ENCODE measurements at places on chromosomes 12 and 14.

DNA sequence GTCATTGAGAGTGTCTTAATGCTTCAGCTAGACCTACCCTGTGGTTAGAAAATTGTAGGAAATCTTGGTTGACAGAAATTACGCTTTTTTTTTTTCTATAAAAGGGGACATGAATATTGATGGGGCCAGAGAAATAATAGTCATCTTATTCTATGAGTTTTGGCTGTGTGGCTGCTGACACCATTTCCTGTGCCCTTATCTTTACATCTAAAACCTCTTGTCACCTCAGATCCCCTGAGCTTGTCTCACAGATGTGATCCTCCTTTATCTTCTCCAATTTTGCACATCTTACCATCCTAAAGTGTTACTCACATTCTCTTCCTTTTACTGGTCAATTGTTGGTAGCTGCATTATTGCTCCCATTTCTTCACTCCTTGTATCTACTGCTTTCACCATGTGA is 36.1 kb downstream of the ASCL1 start:
- H3K27ac ChIP-seq: no peak overlapping the region
- DNase-seq: no peak
- no peaks in the 10 kb centered on the region for H3K27me3 ChIP-seq

GRCh38 chr14:41609704-41610183 is 3.1 kb downstream of the LRFN5 start:
- H3K4me1 ChIP-seq: no peaks in the 10 kb centered on the region
- no peak for DNase-seq
- no peak overlapping the region for H3K27ac ChIP-seq
- H3K4me3 ChIP-seq: no peak overlapping the region

- H3K4me1 ChIP-seq: no peaks in the 10 kb centered on the region
- H3K27me3 ChIP-seq: no peaks in the 10 kb centered on the region
- H3K4me3 ChIP-seq: no peak overlapping the region
- DNase-seq: no peak
These were observed 161.0 kb upstream of the RMST start for GRCh38 chr12:97301576-97301975.

DNA sequence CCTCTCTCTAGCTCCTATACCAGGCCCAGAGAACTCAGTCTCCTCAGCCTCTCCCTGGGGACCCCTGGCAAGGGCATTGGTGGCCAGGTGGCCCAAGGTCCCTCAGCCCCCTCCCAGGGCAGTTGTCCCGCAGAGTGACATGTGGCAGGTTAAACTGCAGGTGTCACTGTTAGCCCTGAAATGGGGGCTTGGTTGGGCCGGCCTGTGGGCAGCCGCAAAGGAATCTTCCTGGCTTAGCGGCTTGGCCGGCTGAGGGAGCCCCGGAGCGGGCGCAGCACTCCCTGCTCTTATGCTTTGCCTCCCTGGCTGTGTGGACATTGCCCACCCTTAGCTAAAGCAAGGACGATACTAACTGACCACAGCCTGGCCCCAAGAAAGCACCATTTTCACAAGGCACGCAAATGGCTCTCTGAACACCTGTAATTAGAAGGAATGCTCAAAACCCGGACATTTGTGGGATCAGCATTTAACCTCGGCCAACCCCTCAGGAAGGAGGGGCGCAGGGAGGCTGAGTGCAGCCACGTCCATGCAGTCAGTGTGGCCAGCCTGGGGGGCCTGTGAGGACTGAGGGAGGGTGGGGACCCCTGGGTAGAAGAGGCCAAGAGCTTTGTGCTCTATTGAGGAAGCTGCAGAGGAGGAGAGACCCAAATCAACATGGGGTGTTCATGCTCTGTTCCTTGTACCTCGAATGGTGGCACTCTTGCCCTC is 82.2 kb downstream of the PAPOLA start:
- peaks cover 2% of the 10 kb centered on the region for H3K27me3 ChIP-seq
- no peak overlapping the region for H3K4me3 ChIP-seq
- no peaks in the 10 kb centered on the region for H3K4me1 ChIP-seq
- no peaks in the 10 kb centered on the region for H3K36me3 ChIP-seq
- no peak for DNase-seq

GRCh38 chr14:30756594-30756993 is 117.8 kb upstream of the COCH start:
- no peaks in the 10 kb centered on the region for H3K36me3 ChIP-seq
- no peak for DNase-seq
- no peaks in the 10 kb centered on the region for H3K4me1 ChIP-seq

- H3K4me3 ChIP-seq: no peak overlapping the region
- peaks cover 3% of the 10 kb centered on the region for H3K27me3 ChIP-seq
- H3K36me3 ChIP-seq: no peaks in the 10 kb centered on the region
- no peak for DNase-seq
- H3K4me1 ChIP-seq: no peaks in the 10 kb centered on the region
These were observed 236.8 kb downstream of the GRIN2B start for GRCh38 chr12:13744561-13744960.

DNA sequence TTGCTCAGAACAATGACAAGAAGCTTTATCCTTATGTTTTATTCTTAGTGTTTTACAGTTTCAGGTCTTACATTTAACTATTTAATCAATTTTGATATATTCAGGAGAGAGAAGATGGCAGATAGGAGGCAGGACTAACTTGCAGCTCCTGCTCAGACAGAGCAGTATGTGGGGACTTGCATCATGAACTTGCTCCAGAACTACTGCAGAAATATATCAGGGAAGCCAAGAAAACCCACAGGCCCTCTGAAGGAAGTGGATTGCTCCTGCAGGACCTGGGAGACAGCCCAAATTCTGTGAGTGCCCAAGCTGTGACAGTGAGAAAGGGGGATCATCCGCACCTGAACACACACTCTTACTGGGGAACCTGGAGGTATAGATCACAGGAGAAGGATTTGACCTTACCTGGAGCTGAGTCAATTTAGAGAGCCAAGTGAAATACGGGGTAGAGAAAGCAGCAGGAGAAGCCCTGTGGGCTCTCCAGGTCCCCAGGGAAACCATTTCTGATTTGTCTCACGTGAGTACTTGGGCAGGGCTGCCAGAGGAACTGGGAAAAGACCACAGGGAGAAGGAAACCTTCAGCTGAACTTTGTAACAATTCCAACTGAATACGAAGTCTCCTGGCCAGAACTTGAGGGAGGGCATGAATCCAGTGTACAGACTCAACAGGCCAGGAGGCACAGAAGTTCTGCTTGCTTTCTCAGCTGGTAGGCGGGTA is 28.9 kb upstream of the TSPAN8 start:
- no peak for DNase-seq
- H3K4me1 ChIP-seq: no peaks in the 10 kb centered on the region
- H3K36me3 ChIP-seq: no peaks in the 10 kb centered on the region

DNA sequence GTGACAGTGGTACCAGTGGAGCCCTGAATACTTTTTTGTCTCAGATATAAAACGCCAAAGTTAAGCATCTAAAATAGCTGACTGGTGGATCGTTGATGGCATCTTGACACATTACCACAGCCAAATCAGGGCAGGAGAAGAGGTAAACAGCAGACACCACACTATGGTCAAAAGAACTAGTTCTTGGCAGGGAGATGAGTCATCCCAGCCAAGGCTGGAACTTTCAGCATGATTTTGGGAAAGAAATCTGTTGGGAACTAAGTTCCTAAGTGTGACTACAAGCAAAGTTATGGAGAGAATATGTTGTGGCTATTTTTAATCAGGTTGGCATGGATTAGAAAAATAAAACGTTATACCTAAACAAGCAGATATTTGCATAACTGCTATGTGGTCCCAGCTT is 36.9 kb downstream of the LGR5 start:
- H3K27ac ChIP-seq: no peak overlapping the region
- H3K36me3 ChIP-seq: no peaks in the 10 kb centered on the region
- H3K4me1 ChIP-seq: no peaks in the 10 kb centered on the region
- DNase-seq: no peak
- no peak overlapping the region for H3K4me3 ChIP-seq
